Suprapubic skin (tissue), 4 donors: ENCODE measurements at places on chromosomes 5 and 9. TPM values are rescaled to one million over a fixed set of nuclear protein-coding genes. Genes with fewer than 3 reads are reported as not detected.

Gene PTGDS
- total RNA-seq = 20.1 TPM

Gene RNF208
- 7.5 TPM for total RNA-seq

Gene DMGDH
- total RNA-seq = 0.55 TPM

Gene ODF2
- total RNA-seq = 20.8 TPM

Gene SPATA9
- not detected for total RNA-seq

Gene UHRF2
- 39.5 TPM for total RNA-seq

Gene PNPLA7
- total RNA-seq = 37.6 TPM

Gene CA9
- 2.8 TPM for total RNA-seq

Gene NR5A1
- total RNA-seq = not detected
